Adrenal gland (tissue), 19 donors: ENCODE measurements at places on chromosomes 6 and 20.

DNA sequence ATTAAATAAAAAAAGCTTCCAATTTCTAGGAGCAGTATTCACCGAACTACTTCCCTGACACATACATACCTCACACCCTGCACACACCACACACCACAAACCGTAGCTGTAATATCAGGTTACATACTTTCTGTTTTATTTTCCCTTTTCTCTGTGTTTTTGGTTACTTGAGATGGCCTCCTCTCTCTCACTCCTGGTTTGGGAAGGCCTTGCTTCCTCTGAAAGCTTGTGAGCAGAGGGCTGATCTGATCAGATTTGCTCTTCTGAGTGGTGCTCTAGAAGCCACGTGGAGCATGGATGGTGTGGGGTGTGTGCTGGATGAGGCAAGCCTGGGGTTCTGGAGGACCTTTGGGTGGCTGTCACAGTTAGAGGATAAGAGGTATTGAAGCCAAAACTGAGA lies 20.9 kb downstream of the UTRN start:
- H3K27me3 ChIP-seq = no peaks in the 10 kb centered on the region
- no peak overlapping the region for H3K4me3 ChIP-seq
- H3K36me3 ChIP-seq = no peaks in the 10 kb centered on the region

DNA sequence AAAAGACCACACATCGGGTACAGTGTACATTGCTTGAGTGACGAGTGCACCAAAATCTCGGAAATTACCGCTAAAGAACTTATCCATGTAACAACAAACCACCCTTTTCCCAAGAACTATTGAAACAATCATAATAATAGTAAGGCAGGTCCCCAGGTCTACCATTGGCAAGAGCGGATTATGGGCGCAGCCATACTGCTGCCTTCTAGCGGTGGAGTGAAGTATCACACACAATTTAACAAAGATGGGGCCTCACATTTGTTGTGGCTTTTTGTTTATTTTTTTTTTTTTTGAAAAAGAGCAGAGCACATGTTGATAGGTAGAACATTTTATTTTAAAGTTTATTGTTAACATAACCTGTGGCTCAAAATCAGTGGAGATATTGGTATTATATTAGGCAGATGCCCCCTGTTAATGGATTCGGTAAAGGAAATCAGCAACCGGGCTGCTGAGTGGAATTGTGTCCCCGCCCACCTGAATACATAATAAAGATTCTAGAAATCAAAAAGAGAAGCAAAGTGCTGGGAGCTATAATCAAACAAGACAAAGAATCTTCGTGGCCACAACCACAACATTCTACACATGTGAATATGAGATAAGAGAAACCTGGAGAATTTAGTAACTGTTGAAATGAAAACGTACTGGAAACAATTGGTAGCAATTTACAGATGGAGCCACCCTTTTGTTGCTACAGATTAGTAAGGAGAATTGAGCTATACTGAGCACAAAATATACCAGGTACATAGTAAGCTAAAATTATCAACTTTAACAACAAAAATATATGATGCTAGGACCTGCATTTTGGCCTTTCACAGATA lies 94.2 kb upstream of the EXOC2 start:
- H3K27me3 ChIP-seq = peaks cover 8% of the 10 kb centered on the region
- no peak overlapping the region for H3K27ac ChIP-seq
- DNase-seq = peak; percentile 13
- no peak overlapping the region for H3K4me3 ChIP-seq

DNA sequence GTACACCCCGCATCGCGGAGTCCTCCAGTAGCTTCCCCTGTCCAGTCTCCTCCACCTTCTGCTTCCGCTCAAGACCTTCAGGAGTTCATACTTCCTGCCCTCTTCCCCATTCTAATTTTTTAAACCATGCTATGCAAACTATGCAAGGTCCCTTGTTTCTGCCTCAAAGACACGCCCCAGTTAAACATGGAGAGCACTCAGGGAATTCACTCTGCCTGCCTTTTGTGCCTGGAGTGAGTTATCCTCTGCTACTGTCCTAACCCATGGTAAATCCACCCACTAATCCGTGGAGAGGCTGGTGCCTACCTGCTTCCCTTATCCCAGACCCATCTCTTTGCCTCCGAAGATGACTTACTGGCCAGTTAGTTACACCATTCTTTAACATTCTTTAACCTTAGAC lies 473.7 kb upstream of the JARID2 start:
- no peak for DNase-seq
- no peak overlapping the region for H3K4me3 ChIP-seq
- no peaks in the 10 kb centered on the region for H3K27me3 ChIP-seq
- no peaks in the 10 kb centered on the region for H3K36me3 ChIP-seq

DNA sequence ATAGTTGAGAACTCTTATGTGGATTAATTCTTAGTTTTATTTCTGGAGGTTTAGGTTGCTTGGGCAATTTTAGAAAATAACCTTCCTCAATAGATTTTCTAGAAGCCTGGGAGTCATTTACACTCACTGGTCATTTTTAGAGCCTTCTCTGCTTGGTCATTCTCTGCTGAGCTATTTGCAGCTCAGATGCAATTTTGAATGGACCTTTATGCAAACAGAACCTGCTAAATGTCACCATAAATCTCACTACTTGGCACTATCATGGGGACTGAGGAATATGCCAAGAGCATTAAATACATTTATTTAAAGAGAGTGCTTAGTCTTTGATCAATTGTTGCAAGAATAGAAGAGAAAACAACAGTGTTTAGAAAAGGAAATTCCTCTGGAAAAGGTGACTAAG lies 154.0 kb downstream of the CLVS2 start:
- DNase-seq = no peak
- H3K36me3 ChIP-seq = no peaks in the 10 kb centered on the region
- no peaks in the 10 kb centered on the region for H3K4me1 ChIP-seq
- no peaks in the 10 kb centered on the region for H3K27me3 ChIP-seq

- H3K27me3 ChIP-seq = no peaks in the 10 kb centered on the region
- peaks cover 3% of the 10 kb centered on the region for H3K36me3 ChIP-seq
- H3K4me3 ChIP-seq = no peak overlapping the region
- no peak overlapping the region for H3K27ac ChIP-seq
- no peak for DNase-seq
Measured at GRCh38 chr20:45019027-45019761, 52.9 kb downstream of the STK4 start.

- no peak overlapping the region for H3K27ac ChIP-seq
- no peaks in the 10 kb centered on the region for H3K4me1 ChIP-seq
- DNase-seq = no peak
- no peak overlapping the region for H3K4me3 ChIP-seq
- H3K36me3 ChIP-seq = peaks cover 3% of the 10 kb centered on the region
- no peaks in the 10 kb centered on the region for H3K27me3 ChIP-seq
Measured at GRCh38 chr20:34431168-34431567, 68.1 kb downstream of the ITCH start.

GRCh38 chr20:44756011-44756688 lies 10.5 kb downstream of the KCNK15 start:
- H3K36me3 ChIP-seq = no peaks in the 10 kb centered on the region
- H3K4me1 ChIP-seq = no peaks in the 10 kb centered on the region
- H3K27me3 ChIP-seq = no peaks in the 10 kb centered on the region
- no peak overlapping the region for H3K4me3 ChIP-seq
- no peak overlapping the region for H3K27ac ChIP-seq

- no peak within 1 kb of the TSS for H3K4me3 ChIP-seq
- H3K27ac ChIP-seq = no peak within 1 kb of the TSS
- no peaks in the 10 kb centered on the region for H3K36me3 ChIP-seq
- peaks cover 7% of the 10 kb centered on the region for H3K27me3 ChIP-seq
Measured at GRCh38 chr20:63536997-63537524, at the start of gene PTK6. Gene PTK6 (minus strand): TSS chr20:63537376. CDS start chr20:63537314, 62 bp downstream.

- H3K4me1 ChIP-seq = no peaks in the 10 kb centered on the region
- no peaks in the 10 kb centered on the region for H3K27me3 ChIP-seq
- no peak overlapping the region for H3K27ac ChIP-seq
Measured at GRCh38 chr6:93679836-93680235, 260.5 kb upstream of the EPHA7 start.

- peak; percentile 49 for DNase-seq
Measured at GRCh38 chr20:41617059-41617901, 897 bp downstream of the CHD6 start.

GRCh38 chr20:22836211-22836610 lies 198.9 kb upstream of the SSTR4 start:
- H3K4me3 ChIP-seq = no peak overlapping the region
- no peaks in the 10 kb centered on the region for H3K36me3 ChIP-seq
- no peaks in the 10 kb centered on the region for H3K27me3 ChIP-seq
- H3K27ac ChIP-seq = no peak overlapping the region

DNA sequence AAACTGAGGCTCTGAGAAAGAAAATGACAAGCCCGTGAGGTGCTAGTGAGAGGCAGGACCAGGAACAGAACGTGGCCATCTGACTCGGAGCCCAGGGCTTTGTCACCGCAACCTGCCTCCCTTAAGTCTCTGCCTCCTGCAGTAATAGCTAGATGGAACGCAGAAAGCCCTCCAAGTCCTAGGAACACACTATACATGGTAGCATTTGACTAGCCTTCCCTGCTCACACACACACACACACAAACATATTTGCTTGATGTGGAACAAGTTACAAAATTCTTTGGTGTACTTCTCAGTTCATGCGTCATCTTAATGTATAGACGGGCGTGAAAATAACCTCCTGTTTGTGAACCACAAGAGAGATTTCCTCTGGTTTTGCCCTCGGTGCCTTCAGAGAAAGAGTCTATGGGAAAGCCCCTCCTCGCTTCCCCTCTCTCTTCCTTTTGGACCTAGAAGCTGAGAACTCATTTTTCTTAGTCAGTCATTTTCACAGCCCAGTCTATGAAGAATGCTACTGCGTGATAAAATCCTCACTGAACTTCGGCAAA lies 38.8 kb downstream of the C6orf52 start:
- no peaks in the 10 kb centered on the region for H3K36me3 ChIP-seq
- no peak overlapping the region for H3K27ac ChIP-seq
- no peak for DNase-seq
- H3K4me1 ChIP-seq = no peaks in the 10 kb centered on the region
- H3K27me3 ChIP-seq = no peaks in the 10 kb centered on the region
- H3K4me3 ChIP-seq = no peak overlapping the region

DNA sequence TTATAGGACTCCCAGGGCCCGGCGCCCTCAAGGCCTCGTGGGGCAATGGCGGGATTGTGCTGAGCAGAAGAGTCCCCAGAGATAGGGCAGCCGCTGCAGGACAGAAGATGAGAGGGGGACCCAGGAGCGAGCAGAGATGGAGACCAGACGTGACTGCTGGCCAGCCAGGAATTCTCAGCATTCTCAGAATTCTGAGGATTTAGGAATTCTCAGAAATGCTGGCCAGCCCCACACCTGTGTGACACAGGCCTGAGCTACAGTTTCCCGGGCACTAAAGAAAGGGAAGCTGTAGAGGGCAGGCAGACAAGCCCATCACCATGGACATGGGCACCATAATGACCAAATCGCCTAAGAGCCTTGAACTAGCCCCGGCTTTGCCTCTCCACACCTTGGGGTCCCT lies 186.2 kb upstream of the CDH4 start:
- no peak for DNase-seq
- no peaks in the 10 kb centered on the region for H3K4me1 ChIP-seq
- H3K4me3 ChIP-seq = no peak overlapping the region
- H3K36me3 ChIP-seq = no peaks in the 10 kb centered on the region
- H3K27me3 ChIP-seq = no peaks in the 10 kb centered on the region

- H3K4me1 ChIP-seq = peaks cover 24% of the 10 kb centered on the region
- H3K36me3 ChIP-seq = peaks cover 11% of the 10 kb centered on the region
- no peak overlapping the region for H3K4me3 ChIP-seq
- no peaks in the 10 kb centered on the region for H3K27me3 ChIP-seq
- H3K27ac ChIP-seq = peak overlapping the region; percentile 61
- DNase-seq = peak; percentile 67
Measured at GRCh38 chr20:6075428-6076219, 21.8 kb upstream of the LRRN4 start.

DNA sequence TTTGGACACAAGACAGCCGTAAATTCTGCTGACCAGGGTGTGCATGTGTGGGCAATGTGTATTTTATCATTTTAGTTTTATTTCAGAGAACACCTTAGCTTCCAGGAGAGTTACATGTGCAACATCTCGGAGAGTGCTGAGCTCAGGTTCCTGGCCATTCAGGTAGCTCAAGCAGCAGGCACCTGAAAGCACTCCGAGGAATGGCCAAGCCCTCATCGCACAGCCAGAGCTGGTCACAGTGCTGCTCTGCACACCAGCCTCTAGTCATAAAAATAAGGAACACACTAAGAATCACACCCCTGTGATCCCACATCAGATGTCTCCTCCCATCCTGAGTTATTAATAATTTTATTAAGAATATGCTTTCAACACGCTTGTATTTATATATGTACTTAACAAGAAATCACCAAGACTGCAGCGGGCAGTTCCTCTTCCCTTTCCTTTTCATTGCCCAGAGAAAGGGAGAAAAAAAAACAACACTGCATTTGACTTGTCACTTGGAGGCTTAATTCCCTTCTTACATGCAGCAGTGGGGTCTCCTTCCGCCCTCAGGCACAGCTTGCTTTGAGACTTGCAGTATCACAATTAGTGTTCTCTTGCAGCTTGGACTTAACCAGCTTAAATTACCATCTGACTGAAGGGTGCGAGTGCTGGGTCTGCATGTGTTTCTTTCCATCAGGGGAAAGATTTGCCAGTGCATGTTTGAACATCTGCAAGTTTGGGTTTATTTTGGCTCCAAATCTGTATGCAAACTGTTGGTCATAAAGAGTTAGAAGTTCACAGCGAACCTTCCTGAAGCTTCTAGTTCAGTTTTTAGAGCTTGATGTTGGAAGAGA lies 36.0 kb upstream of the IRF4 start:
- no peak overlapping the region for H3K27ac ChIP-seq
- no peaks in the 10 kb centered on the region for H3K4me1 ChIP-seq
- DNase-seq = no peak
- H3K36me3 ChIP-seq = no peaks in the 10 kb centered on the region

- H3K36me3 ChIP-seq = peaks cover 51% of the 10 kb centered on the region
- no peaks in the 10 kb centered on the region for H3K27me3 ChIP-seq
- H3K4me1 ChIP-seq = peaks cover 1% of the 10 kb centered on the region
- H3K27ac ChIP-seq = no peak overlapping the region
- no peak overlapping the region for H3K4me3 ChIP-seq
Measured at GRCh38 chr20:5945963-5946362, 4.4 kb downstream of the TRMT6 start.

DNA sequence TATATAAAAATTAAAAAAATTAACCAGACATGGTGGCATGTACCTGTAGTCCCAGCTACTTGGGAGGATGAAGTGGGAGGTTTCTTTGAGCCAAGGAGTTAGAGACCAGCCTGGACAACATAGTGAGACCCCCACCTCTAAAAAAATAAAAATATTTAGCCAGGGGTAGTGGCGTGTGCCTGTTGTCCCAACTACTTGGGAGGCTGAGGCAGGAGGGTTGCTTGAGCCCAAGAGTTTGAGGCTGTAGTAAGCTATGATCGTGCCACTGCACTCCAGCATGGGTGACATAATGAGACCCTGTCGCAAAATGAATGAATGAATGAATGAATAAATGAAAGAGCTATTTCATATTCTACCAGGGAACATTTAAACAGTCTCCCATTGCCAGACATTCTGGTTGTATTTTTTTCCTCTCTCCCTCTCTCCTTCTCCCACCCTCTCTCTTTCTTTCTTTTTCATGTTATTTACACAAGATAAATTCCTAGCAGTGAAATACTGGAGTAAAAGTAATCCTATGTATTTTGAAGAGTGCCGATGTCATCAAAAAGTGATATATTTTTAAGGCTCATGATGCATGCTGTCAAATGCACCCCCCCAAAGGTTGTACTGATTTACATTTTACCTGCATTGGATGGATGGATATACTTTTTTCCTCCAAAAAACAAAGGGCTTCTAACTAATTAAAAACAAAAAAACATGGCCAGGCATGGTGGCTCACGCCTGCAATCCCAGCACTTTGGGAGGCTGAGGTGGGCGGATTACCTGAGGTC lies 194.8 kb upstream of the ZNF217 start:
- H3K4me3 ChIP-seq = no peak overlapping the region
- no peak overlapping the region for H3K27ac ChIP-seq
- H3K36me3 ChIP-seq = no peaks in the 10 kb centered on the region
- H3K4me1 ChIP-seq = no peaks in the 10 kb centered on the region
- DNase-seq = no peak

GRCh38 chr6:35905841-35906498 lies 14.9 kb downstream of the SRPK1 start:
- H3K27ac ChIP-seq = no peak overlapping the region
- H3K36me3 ChIP-seq = no peaks in the 10 kb centered on the region
- no peak overlapping the region for H3K4me3 ChIP-seq
- H3K27me3 ChIP-seq = no peaks in the 10 kb centered on the region
